ENCODE measurements at places on chromosomes 6 and 20. TPM values are rescaled to one million over a fixed set of nuclear protein-coding genes. Genes with fewer than 3 reads are reported as not detected.

- no peaks in the 10 kb centered on the region for H3K4me1 ChIP-seq
- peaks cover 33% of the 10 kb centered on the region for H3K27me3 ChIP-seq
- H3K36me3 ChIP-seq: no peaks in the 10 kb centered on the region
- no peak overlapping the region for H3K4me3 ChIP-seq
Measured at GRCh38 chr20:59752704-59753460, 148.5 kb downstream of the PHACTR3 start.

DNA sequence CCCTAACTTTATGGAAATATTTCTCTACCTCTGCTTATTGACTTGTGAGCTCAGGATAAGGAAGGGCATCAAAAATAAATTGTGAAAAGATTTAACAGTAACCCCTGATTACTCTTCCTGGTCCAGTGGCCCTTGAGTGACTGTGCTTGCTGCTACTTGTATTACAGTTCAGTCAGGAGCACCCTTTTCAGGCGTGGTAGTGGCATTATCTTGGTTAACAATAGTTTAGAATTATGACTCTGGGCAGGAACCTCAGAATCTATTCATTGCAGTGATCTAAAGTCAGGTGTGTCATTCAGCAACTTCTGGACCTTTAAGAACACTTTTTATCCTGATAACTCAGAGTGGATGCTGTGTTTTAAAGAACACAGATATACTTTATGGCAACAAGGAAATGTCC, 43.4 kb downstream of the FAM135A start:
- no peak for DNase-seq
- no peaks in the 10 kb centered on the region for H3K27me3 ChIP-seq
- no peaks in the 10 kb centered on the region for H3K36me3 ChIP-seq
- no peak overlapping the region for H3K4me3 ChIP-seq
- no peaks in the 10 kb centered on the region for H3K4me1 ChIP-seq

GRCh38 chr20:53677447-53678314, 84.0 kb upstream of the ZNF217 start:
- no peak overlapping the region for H3K4me3 ChIP-seq
- H3K27ac ChIP-seq: no peak overlapping the region
- H3K27me3 ChIP-seq: no peaks in the 10 kb centered on the region
- H3K4me1 ChIP-seq: peaks cover 11% of the 10 kb centered on the region

GRCh38 chr6:163185744-163186143, 228.8 kb upstream of the QKI start:
- H3K27me3 ChIP-seq: no peaks in the 10 kb centered on the region
- H3K27ac ChIP-seq: no peak overlapping the region

GRCh38 chr20:14441201-14441600, 103.8 kb upstream of the FLRT3 start:
- H3K27ac ChIP-seq: no peak overlapping the region
- H3K27me3 ChIP-seq: no peaks in the 10 kb centered on the region
- no peaks in the 10 kb centered on the region for H3K4me1 ChIP-seq
- H3K36me3 ChIP-seq: no peaks in the 10 kb centered on the region

GRCh38 chr20:47905628-47906347, 120.5 kb upstream of the SULF2 start:
- no peak for DNase-seq
- no peak overlapping the region for H3K4me3 ChIP-seq
- H3K27me3 ChIP-seq: no peaks in the 10 kb centered on the region

- no peaks in the 10 kb centered on the region for H3K36me3 ChIP-seq
- H3K27ac ChIP-seq: no peak overlapping the region
- no peak overlapping the region for H3K4me3 ChIP-seq
- H3K4me1 ChIP-seq: peaks cover 7% of the 10 kb centered on the region
Measured at GRCh38 chr6:150276937-150277742, 91.7 kb upstream of the IYD start.

DNA sequence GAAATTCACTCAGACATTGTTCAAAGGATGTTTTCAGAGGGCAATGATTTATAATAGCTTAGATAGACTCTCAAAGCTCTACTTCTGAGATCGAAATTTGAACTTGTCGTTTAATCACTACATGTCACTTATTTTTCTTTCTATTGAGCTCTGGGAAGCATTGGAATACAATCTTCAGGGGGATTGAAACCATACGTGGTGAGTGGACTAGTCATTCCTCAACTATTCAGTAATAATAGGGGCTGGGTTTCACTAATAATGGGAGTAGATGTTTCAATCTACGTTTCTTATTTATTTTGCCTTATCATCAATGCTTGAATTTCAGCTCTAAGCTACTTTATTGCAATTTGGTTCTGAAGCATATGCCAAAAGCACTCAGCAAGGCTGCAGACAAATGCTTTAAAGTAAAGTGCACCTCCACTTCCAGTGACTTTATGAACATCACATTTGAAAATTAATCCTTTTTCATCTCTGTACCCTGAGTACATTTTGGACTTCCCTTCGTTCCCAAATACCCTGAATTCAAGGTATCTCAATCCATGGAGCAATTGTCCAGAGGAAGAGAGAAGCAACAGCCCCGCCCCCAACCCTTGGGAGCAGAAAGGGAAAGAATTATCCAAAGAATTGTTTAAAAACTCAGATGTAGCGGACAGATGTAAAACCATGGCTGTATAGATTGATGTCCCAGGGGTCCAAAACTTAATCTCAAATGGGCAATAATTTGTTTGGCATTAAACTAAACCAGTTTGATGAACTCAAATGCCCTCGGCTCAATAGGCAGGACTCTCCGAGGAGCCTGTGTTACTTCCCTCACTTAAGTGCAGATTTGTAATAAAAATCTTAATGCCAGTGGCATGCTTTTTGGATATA, 68.1 kb downstream of the HFE start:
- no peak for DNase-seq
- no peaks in the 10 kb centered on the region for H3K27me3 ChIP-seq
- H3K36me3 ChIP-seq: no peaks in the 10 kb centered on the region
- peaks cover 15% of the 10 kb centered on the region for H3K4me1 ChIP-seq

GRCh38 chr6:72406517-72406916, 215.3 kb upstream of the KCNQ5 start:
- peaks cover 5% of the 10 kb centered on the region for H3K27me3 ChIP-seq
- H3K27ac ChIP-seq: no peak overlapping the region
- H3K36me3 ChIP-seq: no peaks in the 10 kb centered on the region

GRCh38 chr6:32832535-32832934, 6.0 kb downstream of the TAP2 start:
- H3K27ac ChIP-seq: no peak overlapping the region
- no peak overlapping the region for H3K4me3 ChIP-seq
- H3K27me3 ChIP-seq: no peaks in the 10 kb centered on the region
- DNase-seq: no peak

- no peaks in the 10 kb centered on the region for H3K36me3 ChIP-seq
- no peaks in the 10 kb centered on the region for H3K27me3 ChIP-seq
- H3K27ac ChIP-seq: no peak overlapping the region
- no peak for DNase-seq
- no peaks in the 10 kb centered on the region for H3K4me1 ChIP-seq
- no peak overlapping the region for H3K4me3 ChIP-seq
Measured at GRCh38 chr6:21804941-21805610, 211.5 kb downstream of the SOX4 start.

DNA sequence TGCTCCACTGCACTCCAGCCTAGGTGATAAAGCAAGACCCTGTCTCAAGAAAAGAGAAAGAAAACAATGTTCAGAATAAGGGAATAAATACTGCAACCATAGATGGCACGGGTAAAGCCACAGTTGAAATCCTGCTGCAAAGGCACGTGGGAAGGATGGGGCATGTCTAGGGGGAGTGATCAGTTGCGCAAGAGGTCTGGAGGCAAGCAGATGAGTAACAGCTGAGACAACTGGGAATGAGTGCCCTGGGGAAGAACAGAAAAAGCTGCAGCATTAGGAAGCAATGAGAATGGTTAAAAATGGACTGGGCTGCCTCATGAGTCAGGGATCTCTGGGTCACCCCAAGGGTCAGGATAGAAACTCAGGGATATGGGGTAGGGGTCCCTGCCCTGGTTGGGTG, 96.3 kb downstream of the GMPR start:
- H3K36me3 ChIP-seq: no peaks in the 10 kb centered on the region
- no peak for DNase-seq
- H3K4me3 ChIP-seq: no peak overlapping the region
- H3K4me1 ChIP-seq: peaks cover 16% of the 10 kb centered on the region
- no peak overlapping the region for H3K27ac ChIP-seq

DNA sequence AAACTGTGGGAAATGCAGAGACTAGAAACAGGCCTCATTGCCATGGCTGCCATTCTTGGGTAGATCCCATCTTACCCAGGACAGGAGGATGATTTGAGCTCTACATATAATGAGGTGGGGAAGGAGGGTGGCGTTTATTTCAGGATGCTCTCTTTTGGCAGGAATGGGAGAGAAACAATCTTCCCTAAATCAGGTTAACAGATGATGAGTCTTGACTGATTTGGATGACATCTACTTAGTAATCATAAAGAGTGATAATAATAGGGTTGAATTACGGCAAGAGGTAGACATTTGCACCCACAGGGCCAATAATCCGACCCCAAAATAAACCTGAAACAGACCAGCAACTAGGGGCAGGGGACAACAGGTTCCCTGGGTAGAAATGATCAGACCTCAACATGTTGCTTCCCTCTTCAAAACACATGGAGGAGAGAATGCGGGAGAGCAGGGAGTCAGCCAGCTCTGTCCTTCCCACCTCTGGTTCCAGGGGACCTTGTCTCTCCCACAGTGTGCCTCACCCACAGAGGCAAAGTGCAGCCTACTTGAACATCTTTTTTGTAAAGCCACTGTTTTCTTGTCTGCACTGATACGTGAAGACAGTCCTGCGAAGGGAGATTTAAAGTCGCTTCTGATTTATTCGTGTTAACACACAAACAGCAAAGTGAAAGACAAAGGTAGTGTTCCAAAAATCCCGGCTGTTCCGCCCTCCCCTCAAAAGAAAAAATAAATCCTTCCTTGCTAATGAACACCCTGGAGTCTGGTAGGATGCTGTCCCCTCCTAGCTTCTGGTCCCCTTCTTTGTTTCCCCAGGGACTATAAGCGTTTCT, 3.9 kb downstream of the FOXQ1 start:
- no peak overlapping the region for H3K27ac ChIP-seq
- H3K36me3 ChIP-seq: no peaks in the 10 kb centered on the region
- peaks cover 33% of the 10 kb centered on the region for H3K27me3 ChIP-seq
- peak overlapping the region; percentile 34 for H3K4me3 ChIP-seq
- H3K4me1 ChIP-seq: peaks cover 18% of the 10 kb centered on the region

- H3K27me3 ChIP-seq: peaks cover 34% of the 10 kb centered on the region
- DNase-seq: no peak
- no peaks in the 10 kb centered on the region for H3K36me3 ChIP-seq
- no peak overlapping the region for H3K4me3 ChIP-seq
- peaks cover 2% of the 10 kb centered on the region for H3K4me1 ChIP-seq
- H3K27ac ChIP-seq: no peak overlapping the region
Measured at GRCh38 chr20:6769903-6770785, 2.7 kb downstream of the BMP2 start.

- H3K27ac ChIP-seq: peak overlapping the region; percentile 92
- H3K36me3 ChIP-seq: no peaks in the 10 kb centered on the region
- H3K27me3 ChIP-seq: peaks cover 4% of the 10 kb centered on the region
- peak; percentile 27 for DNase-seq
Measured at GRCh38 chr6:32969685-32970412, 1.5 kb downstream of the BRD2 start.

DNA sequence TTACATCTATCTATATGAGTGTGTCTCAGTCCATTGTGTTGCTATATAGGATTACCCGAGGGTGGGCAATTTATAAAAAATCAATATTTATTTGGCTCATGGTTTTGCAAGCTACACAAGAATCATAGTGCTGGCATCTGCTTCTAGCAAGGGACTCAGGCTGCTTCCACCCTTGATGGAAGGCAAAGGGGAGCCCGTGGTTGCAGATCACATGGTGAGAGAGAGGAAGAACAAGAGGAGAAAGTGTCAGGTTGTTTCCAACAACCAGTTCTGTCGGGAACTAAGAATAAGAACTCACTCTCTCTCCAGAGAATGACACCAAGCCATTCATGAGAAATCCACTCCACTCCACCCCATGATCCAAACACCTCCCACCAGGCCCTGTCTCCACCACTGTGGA, 48.2 kb upstream of the TENT5A start:
- H3K27me3 ChIP-seq: no peaks in the 10 kb centered on the region
- no peaks in the 10 kb centered on the region for H3K36me3 ChIP-seq
- DNase-seq: no peak
- H3K4me1 ChIP-seq: no peaks in the 10 kb centered on the region
- no peak overlapping the region for H3K4me3 ChIP-seq
- H3K27ac ChIP-seq: no peak overlapping the region

DNA sequence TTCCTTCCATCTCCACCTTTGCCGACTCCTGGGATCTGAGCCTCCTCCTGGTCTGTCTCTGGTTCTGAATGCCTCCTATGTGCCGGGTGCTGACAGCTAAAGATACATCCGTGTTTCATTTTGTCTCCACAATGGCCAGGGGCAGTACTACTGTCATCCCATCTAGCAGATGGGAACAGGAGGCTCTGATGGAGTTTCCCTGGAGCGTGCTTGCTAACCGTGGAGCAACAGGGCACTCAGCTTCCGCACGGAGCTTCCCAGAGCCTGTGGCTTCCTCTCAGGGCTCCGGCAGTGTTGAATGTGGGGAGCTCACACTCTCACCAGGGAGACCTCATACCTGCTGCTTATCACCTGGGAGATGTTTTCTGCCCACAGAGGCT, 11.9 kb upstream of the NPBWR2 start:
- H3K27ac ChIP-seq: no peak overlapping the region
- H3K27me3 ChIP-seq: peaks cover 27% of the 10 kb centered on the region
- no peak for DNase-seq
- H3K36me3 ChIP-seq: no peaks in the 10 kb centered on the region
- no peak overlapping the region for H3K4me3 ChIP-seq

DNA sequence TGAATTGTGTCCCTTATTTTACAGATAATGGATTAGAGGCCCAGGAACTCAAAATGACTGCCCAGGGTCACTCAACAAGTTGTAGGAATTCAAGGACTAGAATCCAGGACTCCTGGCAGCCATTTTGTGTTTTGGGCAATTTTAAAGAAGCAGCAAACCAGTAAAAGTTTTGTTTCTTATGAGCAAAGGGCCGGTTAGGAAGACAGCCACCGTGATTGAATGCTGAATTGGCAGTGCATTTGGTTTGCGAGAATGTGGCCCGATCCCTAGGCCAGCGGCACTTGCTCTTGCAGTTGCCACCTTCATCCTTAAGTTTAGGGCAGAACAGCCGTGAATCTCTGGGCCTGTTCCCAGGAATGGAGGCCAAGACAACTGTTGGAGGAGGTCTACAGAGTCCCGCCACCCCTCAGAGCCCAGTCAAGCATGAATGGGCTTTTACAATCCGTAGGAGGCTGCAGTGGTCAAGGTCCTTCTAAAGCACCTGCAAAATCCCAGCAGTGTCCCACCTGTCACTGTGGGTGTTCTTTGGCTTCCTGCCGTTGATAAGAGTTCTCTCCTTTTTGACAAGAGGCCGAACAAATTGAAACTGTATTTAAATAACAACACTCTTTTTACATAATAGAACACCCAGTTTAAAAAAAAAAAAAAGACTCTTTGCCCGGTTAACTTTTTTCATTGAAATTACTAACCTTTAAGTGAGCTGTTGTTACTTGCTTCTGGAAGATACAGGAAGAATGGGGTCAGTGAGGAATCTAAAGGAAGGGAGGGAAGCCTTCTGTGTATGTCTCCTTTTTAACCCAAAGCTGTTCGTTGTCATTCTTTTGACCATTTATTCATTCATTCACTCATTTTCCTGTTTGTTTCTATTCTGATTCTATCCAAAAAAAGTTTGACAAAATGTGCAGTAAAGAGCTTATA, 68.7 kb downstream of the PHACTR2 start:
- H3K4me3 ChIP-seq: no peak overlapping the region
- H3K27me3 ChIP-seq: no peaks in the 10 kb centered on the region
- no peak overlapping the region for H3K27ac ChIP-seq
- no peaks in the 10 kb centered on the region for H3K36me3 ChIP-seq

The MATN4 gene
- total RNA-seq: not detected

The DEF6 gene
- total RNA-seq: 244 TPM

The SMPDL3A gene
- total RNA-seq: not detected

The CCDC28A gene
- 20.4 TPM for total RNA-seq

The VPS52 gene
- total RNA-seq: 100 TPM

The EDEM2 gene
- 25.9 TPM for total RNA-seq

The LY6G6C gene
- not detected for total RNA-seq

The SCGN gene
- total RNA-seq: not detected

The SIRPG gene
- total RNA-seq: 48.2 TPM
